Heart left ventricle (tissue), 16 donors: ENCODE measurements at places on chromosomes 5 and 9. TPM values are rescaled to one million over a fixed set of nuclear protein-coding genes. Genes with fewer than 3 reads are reported as not detected.

GRCh38 chr9:99222416-99223270, 561 bp downstream of the SEC61B start:
- DNase-seq, result peak; percentile 64

DNA sequence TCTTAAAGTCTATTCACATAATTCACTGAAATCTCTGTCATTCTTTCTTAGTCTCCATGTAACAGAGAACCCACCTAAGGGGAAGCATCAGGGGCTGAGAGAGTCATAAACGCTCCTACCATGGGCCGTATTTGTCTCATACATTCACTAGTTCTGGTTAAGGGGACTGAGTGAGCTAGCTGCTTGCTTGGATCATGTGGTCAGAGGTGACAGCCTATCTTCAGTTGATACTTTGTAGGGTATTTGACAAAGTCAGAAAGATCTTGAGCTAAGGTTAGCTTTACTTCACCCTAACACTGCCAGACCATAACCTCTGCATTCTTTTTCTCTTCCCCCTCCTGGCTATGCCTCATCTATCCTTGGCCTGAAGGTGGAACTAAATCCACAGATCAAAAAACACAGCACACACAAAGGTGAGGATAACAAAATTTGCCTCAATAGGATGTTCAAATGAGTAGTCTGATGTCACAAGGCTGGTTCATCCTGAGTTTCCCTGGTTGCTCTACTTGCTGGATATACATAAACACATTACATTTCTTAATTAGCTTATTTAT, 66.5 kb downstream of the MARCHF3 start:
- no peak for DNase-seq

The PCDHB6 gene
- total RNA-seq, result 0.30 TPM

DNA sequence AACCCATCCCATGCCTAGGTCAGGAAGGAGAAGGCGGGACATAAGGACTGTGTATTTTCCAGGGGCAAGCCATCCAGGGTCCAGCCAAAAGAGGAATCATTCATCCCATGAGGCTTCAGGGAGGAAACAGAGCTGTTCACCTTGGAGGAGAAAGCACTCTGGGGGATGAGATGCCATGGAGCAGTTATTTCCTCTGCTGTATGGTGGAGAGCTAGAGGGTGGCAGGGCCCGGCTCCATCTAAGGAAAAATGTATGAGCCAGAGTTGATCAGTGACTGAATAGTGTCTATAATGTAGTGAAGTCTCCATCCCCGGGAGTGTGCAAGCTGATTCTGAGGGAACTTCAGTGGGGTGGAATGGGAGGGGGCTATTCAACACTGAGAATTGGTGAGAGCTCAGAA, 8.0 kb downstream of the ENHO start:
- no peak for DNase-seq

- no peak for DNase-seq
Measured at GRCh38 chr5:2276101-2276500, 393.4 kb upstream of the IRX4 start.

- DNase-seq, result no peak
Measured at GRCh38 chr5:95410279-95410678, 19.1 kb downstream of the FAM81B start.

- no peak for DNase-seq
Measured at GRCh38 chr9:93064392-93065134, 6.1 kb downstream of the SUSD3 start.

The EXD3 gene
- total RNA-seq, result 8.9 TPM

The OR1J2 gene
- total RNA-seq, result not detected

The ENG gene
- total RNA-seq, result 179 TPM

DNA sequence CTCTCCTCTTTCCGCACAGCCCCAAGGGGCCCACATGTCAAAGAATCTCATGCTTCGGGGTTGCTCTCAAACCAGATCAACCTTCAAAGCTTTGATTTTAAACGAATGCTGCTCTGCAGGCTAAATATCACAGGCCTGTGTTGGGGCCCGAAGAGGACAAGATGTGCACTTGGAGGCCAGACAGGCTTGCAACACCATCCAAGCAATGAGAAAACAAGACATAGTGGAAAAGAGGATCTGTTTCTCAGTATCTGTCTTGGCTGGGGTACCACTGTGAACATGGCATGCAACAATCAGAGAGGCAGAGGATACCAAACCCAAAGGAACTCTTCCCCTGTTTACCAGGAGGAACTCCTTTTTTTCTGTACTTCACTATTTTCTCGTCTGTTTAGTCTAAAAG, 321.8 kb downstream of the SLIT3 start:
- DNase-seq, result no peak

GRCh38 chr9:37332578-37332977, 89.9 kb upstream of the GRHPR start:
- DNase-seq, result no peak

DNA sequence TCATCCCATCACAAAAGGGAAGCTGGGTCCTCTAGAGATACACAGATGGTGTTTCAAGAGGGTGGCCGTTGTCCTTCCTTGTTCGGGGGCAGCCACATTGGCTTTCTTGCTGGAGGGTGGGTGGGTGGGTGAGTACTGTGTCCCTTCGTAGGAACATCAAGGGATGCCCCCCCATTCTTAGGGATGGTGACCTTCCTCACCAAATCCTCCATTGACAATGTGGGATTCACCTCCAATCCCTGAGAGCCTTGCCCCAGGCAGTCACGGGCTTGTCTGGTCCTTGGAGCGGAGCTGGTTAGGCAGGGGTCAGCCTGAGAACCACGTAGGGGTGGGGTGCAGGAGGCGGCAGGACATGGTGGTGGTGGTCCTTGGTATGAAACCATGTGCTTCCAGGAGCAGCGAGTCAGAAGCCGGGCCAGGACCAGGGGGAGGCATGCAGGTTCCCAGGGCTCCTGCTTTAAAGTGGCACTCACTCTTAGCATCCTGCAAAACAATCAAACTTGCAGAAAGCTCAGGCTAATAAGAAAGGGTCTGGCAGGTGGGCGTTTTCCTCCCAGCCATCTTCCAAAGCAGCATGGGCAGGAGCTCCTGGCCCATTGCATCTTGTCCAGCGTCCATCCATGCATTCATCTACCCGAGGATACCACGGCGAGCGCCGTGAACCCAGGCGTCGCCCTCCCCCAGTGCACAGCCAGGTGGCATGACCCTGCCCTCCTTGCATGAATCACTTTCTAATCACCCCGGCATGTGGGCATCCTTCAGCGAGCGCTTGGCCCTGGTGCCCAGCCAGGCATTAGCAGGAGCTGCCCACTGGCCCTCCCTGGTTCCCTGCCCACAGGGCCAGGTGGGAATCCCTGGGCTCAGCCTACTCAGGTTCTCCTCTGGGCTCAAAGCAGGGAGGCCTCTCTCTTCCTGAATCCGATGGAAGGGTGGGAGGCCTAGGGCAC, 76.4 kb downstream of the NTNG2 start:
- no peak for DNase-seq

DNA sequence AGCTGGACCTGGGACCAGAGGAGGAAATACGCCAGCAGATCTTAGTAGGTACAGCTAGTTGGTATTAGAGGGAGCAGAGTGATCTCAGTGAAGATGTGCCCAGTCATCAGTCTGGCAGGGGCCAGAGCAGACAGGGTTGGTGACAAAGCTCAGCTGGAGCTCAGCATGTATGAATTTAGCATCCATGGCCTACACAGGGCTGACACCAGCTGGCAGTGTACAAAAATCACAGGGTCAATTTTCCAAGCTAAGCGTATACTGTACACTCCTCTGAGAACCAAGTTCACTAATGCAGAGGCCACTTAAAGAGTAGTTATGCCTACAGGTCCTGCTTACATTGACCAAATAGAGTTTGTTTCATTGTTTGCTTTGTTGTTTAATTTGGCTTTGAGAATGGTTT, 146.6 kb downstream of the SLC24A2 start:
- no peak for DNase-seq

DNA sequence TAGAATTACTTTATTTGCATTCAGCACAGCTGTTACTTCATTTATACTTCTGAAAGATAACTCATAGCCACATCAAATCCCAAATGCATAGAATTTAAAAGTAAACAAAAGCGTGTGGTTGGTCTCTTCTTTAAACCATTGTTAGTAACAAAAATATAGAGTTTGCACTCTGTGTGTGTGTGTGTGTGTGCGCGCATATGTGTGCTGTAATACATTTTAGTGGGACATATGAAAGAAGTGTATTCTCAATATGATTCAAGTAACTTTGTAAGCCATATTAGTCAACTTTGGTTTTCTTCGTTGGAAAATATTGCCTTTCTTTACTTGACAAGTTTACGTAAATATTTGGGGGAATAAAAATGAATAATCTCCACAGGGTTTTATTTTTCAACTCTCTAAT, 106.1 kb upstream of the PRRC1 start:
- DNase-seq, result no peak

The WNK2 gene
- 129 TPM for total RNA-seq

GRCh38 chr5:5179079-5179478, 38.9 kb downstream of the ADAMTS16 start:
- no peak for DNase-seq

DNA sequence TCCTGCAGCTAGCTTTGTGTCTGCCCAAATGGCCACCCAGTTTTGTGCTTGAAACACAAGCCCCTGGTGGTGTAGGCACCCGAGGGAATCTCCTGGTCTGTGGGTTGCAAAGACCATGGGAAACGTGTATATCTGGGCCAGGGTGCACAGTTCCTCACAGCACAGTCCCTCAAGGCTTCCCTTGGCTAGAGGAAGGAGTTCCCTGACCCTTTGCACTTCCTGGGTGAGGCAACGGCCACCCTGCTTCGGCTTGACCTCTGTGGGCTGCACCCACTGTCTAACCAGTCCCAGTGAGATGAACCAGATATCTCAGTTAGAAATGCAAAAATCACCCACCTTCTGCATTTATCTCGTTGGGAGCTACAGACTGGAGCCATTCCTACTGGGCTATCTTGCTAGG, 865.0 kb upstream of the ACO1 start:
- no peak for DNase-seq

- DNase-seq, result no peak
Measured at GRCh38 chr9:95108777-95109176, 208.7 kb downstream of the FANCC start.

- no peak for DNase-seq
Measured at GRCh38 chr5:128015978-128016377, 67.6 kb upstream of the SLC12A2 start.

The PDE6A gene
- total RNA-seq, result 0.23 TPM

- no peak for DNase-seq
Measured at GRCh38 chr5:67844924-67845323, 370.6 kb upstream of the PIK3R1 start.

GRCh38 chr5:124511791-124512190, 234.6 kb downstream of the ZNF608 start:
- no peak for DNase-seq

DNA sequence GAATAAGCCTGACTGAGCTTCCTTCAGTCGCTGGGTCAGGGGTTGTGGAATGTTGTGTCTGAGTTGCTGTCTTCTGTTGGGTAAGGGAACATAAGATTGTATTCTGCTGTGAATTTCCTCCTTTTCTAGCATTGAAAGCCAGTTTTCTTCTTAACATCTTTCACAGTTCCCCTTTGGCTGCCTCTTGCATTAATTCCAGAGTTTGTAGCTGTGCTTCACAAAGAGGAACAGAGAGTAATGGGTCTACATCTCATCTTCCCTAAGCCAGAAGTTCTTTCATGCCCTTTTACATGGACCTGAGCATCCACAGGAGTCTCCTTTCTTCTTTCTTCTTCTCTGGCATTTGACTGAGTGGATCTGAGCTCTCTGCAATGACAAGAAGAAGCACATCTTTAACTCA, 686.8 kb downstream of the KCTD16 start:
- DNase-seq, result no peak

The INSL4 gene
- not detected for total RNA-seq

The DOCK2 gene
- total RNA-seq, result 2.9 TPM

The BRD8 gene
- total RNA-seq, result 27.9 TPM

DNA sequence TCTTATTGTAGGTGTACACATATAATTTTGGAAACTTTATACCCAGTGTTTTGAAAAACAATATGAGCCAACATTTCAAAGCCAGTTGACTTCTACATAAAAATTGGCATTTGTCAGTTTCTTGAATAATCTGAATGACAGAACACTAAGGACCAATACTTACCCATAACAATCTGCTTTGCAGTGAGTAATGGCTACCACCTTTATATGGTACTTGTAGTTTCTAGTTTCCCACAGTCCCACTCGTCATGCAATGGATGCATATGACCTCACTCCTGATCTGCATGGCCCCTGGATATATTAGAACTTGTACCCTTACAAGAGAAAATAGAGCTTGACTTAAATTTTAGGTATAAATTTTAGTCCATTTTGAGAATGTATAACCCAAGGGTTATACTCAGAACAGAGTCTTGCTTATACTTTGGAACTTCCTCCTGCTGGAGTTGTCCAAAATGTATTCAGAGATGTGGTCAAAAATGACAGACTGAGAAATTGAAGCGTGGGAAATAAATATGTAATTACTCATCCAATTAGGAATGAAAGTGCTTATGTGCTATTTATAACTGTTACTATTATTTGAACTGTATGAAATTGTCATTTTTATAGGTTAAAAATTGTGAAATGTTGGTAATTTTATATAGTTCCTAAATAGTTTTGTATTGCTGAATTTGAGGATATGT, 19.5 kb downstream of the XRCC4 start:
- no peak for DNase-seq
